Esophagus squamous epithelium (tissue), 5 donors: ENCODE measurements at places on chromosomes 6 and 20. TPM values are rescaled to one million over a fixed set of nuclear protein-coding genes. Genes with fewer than 3 reads are reported as not detected.

DNA sequence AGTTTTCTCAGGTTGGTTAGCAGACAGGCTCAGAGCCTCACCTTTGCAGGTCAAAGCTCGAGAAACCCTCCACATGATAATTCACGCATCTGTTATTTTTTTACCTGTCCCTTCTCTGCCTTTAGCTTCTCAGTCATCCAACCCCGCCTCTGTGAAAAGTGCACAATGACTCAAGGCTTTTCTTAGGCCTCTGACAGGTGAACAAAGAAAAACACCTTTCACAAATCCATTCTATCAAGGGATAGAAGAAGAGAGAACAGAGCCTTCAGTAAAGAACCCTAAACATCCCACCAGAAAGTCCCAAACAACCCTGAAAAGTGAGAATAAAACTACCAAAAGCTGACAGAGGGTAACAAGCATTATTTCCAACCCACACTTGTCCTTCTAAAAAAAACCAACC, 178.2 kb downstream of the GJA10 start:
- no peak for DNase-seq
- no peaks in the 10 kb centered on the region for H3K4me1 ChIP-seq
- H3K27me3 ChIP-seq: no peaks in the 10 kb centered on the region
- no peak overlapping the region for H3K27ac ChIP-seq
- no peaks in the 10 kb centered on the region for H3K36me3 ChIP-seq
- no peak overlapping the region for H3K4me3 ChIP-seq

DNA sequence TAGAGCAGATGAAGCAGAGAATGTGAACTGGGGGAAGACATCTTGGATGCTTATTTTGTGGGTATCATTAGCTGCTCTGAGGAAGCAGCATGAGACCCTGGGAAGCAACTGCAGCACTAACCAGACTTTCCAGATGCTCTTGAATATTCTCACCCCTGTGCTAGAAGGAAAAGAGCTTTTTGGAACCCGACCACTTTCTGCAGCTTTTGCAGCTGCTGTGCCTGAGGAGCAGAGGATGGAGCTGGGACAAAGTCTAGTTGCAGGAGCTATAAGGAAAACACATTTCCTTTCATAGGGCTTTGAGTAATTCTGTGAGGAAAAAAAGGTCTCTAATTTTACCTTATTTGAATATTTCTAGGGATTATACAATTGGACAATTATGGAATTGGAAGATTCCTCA, 369.7 kb downstream of the CD109 start:
- H3K4me3 ChIP-seq: no peak overlapping the region
- no peak overlapping the region for H3K27ac ChIP-seq
- no peaks in the 10 kb centered on the region for H3K27me3 ChIP-seq
- no peak for DNase-seq
- H3K4me1 ChIP-seq: no peaks in the 10 kb centered on the region

- no peaks in the 10 kb centered on the region for H3K36me3 ChIP-seq
- no peak overlapping the region for H3K4me3 ChIP-seq
- H3K4me1 ChIP-seq: peaks cover 35% of the 10 kb centered on the region
- DNase-seq: no peak
- H3K27ac ChIP-seq: no peak overlapping the region
Observed at GRCh38 chr6:79635232-79635543, 4.1 kb downstream of the SH3BGRL2 start.

DNA sequence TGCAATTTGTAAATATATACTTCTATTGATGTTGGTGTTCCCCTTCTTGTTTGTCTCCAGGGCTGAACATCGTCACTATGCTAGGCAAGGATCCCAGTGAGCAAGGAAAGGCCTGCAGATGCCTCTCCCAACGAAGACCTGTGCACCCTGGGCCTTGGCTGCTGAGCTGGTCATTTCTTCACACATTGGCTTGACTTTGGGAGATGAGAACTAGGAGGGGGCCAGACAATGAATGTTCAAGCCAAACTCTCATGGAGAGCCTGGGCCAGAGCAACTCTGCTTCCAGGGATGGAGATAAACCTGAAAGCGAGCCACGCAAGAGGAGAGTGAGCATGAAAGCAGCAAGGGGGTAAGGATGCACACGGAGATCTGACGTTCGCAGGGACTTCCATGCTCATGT, 104.0 kb downstream of the CLIC5 start:
- H3K36me3 ChIP-seq: no peaks in the 10 kb centered on the region
- no peak for DNase-seq
- no peak overlapping the region for H3K4me3 ChIP-seq
- H3K27me3 ChIP-seq: no peaks in the 10 kb centered on the region
- H3K4me1 ChIP-seq: no peaks in the 10 kb centered on the region
- H3K27ac ChIP-seq: no peak overlapping the region

Gene HACE1
- 9.4 TPM for total RNA-seq

Gene EYS
- total RNA-seq: 0.87 TPM

Gene PTK6
- total RNA-seq: 133 TPM
